Chondrocyte (in vitro differentiated cells): ENCODE measurements at places on chromosomes 1 and 21. TPM values are rescaled to one million over a fixed set of nuclear protein-coding genes. Genes with fewer than 3 reads are reported as not detected.

RUNX1 gene
- total RNA-seq, result 37.9 to 73.5 TPM (median 39.7 TPM) in 3 replicates

GRCh38 chr1:82423174-82423815 lies 622.6 kb downstream of the ADGRL2 start:
- DNase-seq, result no peak

DNA sequence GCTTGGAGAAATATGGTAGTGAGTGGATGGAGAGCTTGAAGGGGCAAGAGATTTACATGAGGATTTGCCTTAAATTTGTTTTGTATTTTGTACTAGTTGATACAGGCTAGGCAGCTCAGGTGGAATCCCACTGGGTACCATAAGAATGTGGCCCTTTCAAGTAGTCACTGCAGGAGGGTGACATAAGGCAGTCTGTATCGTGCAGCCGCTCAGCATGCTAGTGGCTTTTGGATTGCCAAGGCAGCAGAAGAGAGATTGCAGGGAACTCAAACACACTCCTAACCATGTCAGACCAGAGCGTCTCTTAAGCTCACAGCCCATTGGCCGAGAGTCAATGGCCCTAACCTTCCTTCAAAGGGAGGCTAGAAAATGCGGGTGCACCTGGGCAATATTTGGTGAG lies 420.0 kb downstream of the ADGRL2 start:
- no peak for DNase-seq

ADAM30 gene
- not detected in 3 replicates for total RNA-seq

DNA sequence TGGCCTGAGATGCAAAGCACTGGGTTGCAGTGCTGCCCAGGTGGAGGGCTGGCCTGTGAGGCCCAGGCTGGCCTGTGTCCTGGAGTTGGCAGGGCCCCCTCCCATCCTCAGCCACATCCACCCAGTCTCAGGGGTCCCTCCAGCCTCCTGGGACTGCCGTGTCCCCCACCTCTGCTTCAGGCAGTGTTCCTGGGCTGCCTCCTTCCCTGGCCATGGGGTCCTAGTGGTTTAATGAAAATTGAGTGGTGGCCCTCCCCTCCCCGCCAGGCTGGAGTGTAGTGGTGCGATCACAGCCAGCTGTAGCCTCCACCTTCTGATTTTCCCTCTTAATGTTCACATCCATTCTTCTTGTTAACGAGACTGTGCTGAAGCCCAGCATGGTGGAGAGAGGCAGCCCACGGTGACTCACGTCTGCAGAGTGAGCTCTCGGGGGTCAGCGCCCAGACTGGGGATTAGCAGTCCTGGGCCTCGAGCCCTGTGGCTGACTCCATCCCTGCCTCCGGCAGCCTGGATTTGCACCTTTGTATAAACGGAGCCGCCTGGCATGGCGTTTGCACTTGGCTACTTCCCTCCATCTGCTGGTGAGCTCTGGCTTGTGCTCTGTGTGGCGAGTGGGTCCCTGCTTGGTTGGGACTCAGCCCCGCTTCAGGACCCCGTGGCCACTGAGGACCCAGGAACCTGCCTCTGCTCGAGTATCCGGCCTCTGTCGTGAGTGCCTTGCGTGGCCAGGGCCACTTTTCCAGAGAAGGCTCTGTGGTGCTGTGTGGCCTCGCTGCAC lies 6.9 kb downstream of the MIB2 start:
- DNase-seq, result no peak

OR14A16 gene
- not detected in 3 replicates for total RNA-seq

DNA sequence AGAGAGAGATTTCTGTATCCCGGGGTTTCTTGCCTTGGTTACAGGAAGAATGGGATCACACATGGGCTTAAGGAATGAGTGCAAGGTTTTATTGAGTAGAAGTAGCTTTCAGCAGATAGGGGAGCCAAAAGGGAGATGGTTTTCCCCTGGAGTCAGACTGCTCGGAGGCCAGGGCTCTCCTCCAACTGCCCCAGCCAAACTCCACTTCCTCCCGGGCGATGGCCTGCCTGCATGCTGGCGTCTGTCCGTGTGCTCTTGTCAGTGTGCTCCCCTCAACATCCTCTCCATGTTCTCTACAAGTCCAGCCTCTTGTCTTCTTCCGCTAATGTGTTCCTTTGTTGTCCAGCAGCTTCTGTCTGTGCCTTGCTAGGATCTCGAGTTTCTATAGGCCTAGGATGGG lies 421.3 kb upstream of the ADGRL2 start:
- no peak for DNase-seq

GRCh38 chr1:63461661-63462230 lies 61.3 kb downstream of the ITGB3BP start:
- no peak for DNase-seq

- DNase-seq, result no peak
These were observed 40.0 kb upstream of the ATP2B4 start for GRCh38 chr1:203586496-203587081.
